ENCODE measurements at places on chromosomes 2 and 18.

DNA sequence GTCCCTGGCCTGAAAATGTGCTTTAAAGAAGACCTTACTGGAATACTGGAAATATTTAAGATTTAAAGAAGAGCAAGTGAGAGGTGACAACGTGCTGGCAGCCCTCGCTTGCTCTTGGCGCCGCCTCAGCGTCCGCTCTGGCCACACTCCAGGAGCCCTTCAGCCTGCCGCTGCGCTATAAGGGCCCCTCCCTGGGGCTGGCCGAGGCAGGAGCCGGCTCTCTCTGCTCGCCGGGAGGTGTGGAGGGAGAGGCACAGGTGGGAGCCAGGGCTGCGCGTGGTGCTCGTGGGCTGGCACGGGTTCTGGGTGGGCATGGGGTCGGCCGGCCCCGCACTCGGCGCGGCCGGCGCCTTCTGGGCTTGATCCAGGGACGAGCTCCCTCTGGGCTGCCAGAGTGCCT, 2.9 kb upstream of the COQ10B start:
- no peak for DNase-seq

GRCh38 chr2:184339966-184340365, 258.4 kb upstream of the ZNF804A start:
- no peak for DNase-seq

DNA sequence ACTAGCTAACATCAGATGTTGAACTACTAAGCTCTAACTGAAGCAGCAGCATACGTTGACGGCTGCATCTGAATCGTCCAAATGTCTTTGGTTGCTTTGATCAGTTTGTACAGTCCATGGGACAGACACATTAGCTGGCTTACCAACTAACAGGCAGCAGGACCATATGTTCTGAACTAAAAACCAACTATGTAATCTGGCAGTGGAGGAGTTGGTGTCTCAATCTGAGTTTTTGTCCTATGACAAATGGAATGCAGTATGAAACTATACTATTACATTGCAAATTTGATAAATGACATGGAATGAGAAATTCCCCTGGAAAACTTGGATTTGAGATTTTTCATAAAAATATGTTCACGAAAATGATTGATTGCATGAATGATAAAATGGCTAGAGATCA, 79.5 kb downstream of the EPHA4 start:
- DNase-seq, result no peak

GRCh38 chr2:173874894-173875237, 90.3 kb downstream of the SP3 start:
- no peak for DNase-seq

GRCh38 chr18:10100196-10100595, 186.4 kb downstream of the VAPA start:
- no peak for DNase-seq

DNA sequence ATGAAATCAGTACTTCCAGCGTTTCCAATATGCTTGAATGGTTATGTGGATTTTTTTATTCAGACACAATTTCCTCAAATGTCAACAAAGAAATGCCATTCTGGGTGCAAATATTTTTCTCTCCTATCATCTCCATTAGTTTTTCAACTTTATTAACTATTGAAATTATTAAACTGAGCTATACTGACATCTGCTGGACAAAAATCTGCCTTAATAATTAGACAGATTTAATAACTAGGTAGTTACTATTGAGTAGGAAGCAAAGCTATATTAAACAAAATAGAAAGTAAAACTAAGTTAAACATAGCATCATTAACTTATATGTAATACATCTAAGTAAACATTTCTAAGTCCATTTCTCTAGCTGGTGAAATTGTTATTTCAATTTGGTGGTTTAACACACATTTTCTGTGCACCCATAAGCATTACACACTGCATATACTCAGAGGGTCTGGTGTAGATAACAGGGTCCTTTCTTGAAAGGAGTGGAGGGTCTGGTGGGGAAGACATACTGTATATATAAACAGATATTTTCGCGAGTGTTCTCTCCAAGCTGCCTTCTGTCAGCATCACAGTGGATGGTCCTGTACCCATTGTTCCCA, 77.0 kb downstream of the LANCL1 start:
- no peak for DNase-seq

DNA sequence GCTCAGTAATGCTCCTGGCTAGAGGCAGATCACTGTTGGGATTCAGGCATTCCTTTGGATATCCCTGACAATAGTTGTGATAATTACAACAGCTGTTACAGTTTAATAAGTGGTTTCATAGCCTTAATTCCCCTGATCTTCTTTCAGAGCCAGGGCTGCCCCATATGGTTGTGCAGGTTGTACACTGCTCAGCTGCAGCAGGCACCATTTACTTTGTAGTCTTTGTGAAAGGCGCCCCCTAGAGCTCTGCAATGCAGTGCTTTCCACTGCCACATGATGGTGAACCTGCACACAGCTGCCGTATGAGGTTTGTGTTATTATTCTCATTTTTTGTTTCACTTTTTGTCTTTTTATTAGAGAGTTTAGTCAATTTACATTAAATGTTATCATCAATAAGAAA, 239.1 kb downstream of the KCNS3 start:
- no peak for DNase-seq

DNA sequence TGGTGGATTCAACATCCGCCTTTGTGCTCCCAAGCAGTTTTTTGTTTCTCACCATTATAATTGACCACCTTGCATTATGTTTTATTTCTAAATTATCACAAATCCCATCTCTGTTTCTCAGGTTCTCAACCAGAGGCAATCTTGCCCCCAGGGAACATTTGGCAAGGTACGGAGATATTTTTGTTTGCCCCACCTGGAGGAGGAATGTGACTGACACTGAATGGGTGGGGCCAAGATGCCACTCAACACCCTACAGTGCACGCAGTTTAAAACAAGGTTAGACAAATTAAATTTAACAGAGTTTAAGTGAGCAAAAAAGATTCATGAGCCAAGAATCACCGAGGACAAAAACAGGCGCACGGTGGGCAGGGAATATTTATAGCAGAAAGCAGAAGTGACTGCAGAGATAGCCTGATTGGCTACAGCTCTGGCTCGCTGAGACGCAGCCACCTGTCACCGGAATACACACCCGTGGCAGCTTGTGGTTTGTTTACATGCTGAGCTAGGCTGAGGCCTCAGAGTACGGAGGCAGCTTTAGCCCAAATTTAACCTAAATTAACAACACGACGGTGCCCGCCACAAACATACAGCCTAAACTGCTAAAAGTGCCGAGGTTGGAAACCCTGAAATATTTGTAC, 150.0 kb upstream of the ALKAL2 start:
- peak; percentile 28 for DNase-seq

DNA sequence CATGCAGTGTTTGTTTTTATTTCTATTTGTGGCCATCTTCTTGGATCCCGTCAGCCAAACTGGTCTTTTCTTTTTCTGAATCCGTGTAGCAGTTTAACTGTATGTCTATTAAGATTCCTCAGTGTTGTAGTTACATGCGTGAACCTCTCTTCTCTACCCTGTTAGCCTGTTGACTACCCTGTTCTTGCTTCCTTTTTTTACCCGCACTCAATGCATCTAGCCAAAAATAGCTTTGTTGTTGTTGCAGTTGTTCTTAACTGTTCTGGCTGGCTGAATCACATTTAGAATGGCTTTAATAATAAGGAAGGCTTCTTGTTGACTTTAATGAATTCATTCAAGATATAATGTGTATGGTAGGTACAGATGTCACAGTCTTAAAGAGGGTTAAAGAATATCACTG, 137.1 kb downstream of the LCLAT1 start:
- no peak for DNase-seq

All from stimulated activated CD8-positive, alpha-beta memory T cell treated with anti-CD3 and anti-CD28 coated beads, Interleukin-4, amount 100 ng/mL, for 4 hours (primary cell).